ENCODE measurements at places on chromosomes 16 and 17.

- no peak for DNase-seq
Measured at GRCh38 chr17:82560802-82561428, 41.4 kb downstream of the FOXK2 start.

- peak; percentile 83 for DNase-seq
Measured at GRCh38 chr16:68445458-68445857, 2.9 kb downstream of the SMPD3 start.

DNA sequence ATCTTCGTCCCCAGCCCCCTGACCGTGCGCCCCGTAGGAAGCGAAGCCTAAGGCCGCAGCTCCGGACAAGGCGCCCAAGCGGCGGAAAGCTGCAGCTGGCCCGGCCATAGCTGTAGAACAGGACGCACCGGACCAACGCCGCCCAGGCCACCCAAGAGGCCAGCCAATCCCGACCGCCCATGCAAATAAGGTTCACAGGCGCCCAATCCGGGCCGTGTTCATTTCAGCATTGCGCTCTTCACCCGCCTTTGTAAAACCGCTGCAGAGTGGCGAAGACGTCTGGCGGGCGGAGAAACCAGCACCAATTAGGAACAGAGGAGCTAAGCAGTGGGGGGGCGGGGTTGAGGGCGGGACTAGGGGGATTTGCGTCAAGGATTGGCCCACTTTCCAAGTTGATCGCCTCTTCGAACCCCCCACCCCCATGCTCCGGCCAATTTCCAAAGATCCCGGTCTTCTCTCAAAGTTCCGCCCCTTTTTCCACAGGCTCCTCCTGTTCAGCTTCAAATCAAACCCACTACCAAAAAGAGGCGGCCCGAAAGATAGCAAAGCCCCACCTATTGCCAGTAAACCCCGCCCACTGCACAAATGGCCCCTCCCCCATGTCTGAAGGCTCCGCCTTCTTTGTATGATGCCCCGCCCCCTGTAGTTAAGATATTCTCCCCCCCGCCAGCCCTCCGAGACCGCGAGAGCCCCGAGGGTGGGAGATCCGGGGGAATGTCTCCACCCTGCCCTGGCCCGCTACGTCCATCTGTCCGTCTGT, at the start of gene TMEM256:
Gene TMEM256 (minus strand): TSS at position 121 of the 760 bp plus-strand sequence. CDS start 13 bp downstream, at position 108.
- peak; percentile 98 for DNase-seq

GRCh38 chr17:12348476-12348875, 317.2 kb upstream of the MYOCD start:
- no peak for DNase-seq

DNA sequence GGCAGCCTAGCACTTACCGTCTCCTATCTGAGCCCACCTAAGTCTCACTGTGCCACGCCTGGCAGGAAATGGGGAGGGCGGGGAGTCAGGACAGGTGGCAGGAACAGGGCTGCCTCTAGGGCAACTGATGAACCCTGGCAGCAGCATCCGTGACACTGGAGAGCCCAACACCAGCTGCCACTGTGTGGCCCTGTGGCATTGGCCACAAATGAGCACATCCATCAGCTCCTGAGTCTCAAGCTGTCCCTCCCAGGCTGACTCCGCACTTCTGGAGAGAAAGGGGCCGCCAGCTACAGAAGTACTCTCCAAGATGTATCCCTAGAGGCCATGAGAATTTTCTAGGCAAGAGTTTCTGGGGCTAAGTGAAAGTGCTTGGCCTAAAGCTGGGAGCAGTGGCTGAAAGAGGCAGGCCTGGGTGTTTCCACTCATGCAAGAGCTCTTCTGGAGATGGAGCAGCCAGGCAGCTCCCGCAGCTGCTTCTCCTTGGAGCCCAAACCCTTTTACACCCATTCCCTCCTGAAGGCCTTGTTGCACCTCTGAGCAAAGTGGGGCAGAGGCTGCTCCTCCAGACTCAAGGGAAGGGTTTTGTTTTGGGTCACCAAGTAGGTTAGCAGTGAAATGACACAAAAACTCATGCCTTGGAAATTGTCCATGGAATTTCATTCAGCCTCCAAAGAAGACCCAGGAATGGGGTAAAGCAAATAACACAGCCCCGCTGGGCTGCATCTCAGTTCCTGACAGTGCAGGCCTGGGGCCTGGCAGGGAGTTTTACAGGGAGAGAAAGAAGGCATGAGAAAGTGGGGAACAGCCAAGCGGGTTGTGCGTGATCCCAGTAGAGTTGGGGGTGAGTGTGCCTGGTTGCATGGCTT, 25.8 kb downstream of the PEMT start:
- DNase-seq = no peak

GRCh38 chr16:4431023-4431422, 5.4 kb downstream of the DNAJA3 start:
- DNase-seq = no peak

DNA sequence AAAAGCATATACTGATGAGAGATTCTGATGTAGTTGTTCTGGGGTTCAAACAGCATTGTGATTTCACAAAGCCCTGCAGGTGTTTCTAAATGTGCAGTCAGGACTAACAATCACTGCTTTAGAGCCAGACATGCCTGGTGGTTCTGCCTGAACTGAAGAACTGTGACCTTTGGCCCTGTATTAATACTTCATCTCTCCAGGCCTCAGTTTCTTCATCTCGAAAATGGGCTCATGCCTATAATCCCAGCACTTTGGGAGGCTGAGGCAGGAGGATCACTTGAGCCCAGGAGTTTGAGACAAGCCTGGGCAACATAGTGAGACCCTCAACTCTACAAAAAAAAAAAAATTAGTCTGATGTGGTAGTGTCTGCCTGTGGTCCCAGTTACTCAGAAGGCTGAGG, 3.9 kb downstream of the DNAI2 start:
- no peak for DNase-seq

DNA sequence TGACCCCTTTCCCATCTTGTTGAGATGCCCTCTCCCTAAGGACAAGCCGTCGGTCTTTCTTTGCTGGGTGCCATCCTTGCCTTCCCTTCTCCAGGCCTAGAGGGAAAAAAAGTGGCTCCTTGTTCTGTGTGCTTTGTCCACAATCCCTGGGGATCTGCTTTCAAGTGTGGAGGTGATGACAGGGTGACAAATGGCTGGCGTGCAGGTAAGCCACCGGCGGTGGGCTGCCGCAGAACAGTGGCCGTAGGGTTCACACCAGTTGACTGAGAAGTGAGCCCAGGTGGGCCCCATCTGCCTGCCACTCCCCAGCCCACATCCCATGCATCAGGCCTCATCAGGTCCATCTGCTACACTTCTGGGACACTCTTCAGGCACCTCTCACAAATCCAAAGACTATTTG, 11.4 kb upstream of the CALB2 start:
- DNase-seq = peak; percentile 85

GRCh38 chr16:89161763-89162713, 9.5 kb upstream of the CDH15 start:
- no peak for DNase-seq

- DNase-seq = no peak
Measured at GRCh38 chr16:30924076-30924912, 922 bp downstream of the FBXL19 start.

DNA sequence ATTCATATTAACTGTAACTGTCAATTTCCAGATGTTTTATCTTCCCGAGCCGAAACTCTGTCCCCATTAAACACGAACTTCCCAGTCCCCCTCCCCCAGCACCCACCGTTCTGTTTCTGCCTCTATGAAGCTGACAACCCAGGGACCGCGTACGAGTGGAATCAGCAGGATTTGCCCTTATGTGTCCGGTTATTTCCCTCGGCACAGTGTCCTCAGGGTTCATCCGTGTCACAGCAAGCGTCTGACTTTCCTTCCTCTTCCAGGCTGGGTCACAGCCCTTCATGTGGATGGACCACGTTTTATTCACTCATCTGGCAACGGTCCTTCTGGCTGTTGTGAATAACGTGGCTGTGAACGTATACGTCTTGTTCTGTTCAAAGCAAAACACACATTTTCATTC, 31.3 kb downstream of the METRNL start:
- no peak for DNase-seq

DNA sequence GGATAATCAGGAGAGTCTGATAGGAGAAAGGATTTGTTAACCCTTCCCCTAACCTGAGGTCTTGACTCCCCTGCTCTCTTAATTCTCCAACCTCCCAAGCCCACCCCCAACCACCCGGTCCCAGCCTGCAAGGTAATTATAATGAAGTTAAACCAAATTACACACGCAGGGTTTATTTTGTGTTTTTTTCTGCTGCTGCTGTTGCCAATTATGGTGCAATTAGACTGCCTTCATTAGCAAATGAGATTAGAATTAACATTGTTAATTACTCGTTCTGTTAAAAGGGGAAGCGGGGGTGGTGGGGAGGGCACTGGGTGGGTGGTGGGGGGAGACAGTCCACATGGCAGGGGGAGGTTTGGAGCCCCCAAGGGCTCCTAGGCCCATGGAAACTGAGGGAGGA, 128.9 kb downstream of the CCT6B start:
- no peak for DNase-seq

DNA sequence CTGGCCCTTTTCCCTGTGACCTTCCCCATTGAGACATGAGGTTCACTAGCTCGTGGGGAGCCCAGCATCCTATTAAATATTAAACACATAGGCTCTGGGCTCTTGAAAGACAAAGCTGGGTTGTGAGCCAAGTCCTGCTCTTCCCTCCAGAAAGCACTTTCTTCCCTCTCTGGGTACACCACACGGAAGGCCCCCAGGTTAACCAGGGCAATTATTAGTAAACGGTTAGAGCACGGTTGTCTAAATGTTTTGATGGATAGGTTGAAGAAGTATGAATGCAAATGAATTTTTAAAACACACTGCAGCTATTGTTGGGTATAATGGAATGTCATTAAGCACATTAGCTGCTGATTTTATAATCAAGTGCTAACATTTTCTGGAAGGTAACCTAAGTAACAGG, 32.7 kb upstream of the CDH13 start:
- no peak for DNase-seq

DNA sequence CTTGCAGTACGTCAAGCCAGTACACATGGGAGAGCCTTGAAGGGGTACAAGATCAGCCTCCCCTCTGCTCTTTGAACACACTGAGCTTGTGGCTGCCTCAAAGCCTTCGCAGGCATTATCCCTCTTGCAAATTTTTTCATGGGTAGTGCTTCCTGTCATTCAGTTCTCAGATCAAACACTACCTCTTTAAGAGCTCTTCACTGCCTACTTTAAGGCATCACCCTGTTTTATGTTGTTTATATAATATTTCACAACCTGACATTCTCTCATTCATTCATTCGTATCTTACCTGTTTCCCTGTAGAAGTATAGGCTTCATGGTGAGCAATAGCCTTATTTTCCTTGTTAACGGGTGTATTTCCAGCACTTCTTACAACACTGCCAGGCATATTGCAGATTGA, 269.1 kb downstream of the CDH13 start:
- DNase-seq = no peak

DNA sequence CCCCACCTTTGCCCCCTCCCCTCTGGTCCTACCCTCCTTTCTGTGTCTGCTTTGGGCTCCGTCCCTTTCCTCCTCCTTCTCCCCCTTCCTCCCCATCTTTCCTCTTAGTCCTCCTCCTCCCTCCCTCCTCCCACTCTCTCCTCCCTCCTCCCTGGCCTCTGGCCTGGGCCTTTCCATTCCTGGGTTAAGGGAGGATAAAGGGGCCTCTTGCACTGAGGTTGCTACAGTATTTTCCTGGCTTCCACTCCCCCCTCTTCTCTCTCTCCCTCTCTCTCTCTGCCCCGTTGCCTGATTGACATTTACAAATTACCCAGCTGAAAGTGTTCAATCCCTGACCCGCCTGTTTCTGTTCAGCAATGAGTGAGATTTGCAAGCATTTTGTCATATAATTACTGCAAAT, 44.0 kb downstream of the MRM1 start:
- DNase-seq = peak; percentile 26

Measured in WERI-Rb-1 (cell line).